ENCODE measurements at places on chromosomes 3 and 15. TPM values are rescaled to one million over a fixed set of nuclear protein-coding genes. Genes with fewer than 3 reads are reported as not detected.

Gene GOLGA6L7
- not detected for polyA plus RNA-seq

DNA sequence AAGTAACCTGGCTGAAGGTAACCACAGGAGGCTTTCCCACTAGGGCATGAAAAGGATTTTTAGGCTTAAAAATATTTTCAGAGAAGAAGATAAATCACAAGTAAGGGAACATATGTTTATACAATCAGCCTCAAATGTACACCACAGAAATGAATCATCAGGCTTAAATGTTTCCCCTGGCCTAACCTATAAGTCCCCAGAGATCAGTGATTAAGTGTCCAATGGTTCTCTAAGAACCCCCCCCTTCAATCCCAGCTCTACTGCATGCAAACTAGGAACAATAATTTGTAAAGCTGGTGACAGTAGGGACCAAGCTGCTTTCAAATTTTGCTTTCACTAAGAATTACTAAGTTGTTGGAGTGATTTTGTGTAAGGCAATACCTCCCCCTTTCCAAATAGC, 431.6 kb upstream of the LMCD1 start:
- no peak for DNase-seq

Gene BCL2A1
- 1.8 TPM for polyA plus RNA-seq

DNA sequence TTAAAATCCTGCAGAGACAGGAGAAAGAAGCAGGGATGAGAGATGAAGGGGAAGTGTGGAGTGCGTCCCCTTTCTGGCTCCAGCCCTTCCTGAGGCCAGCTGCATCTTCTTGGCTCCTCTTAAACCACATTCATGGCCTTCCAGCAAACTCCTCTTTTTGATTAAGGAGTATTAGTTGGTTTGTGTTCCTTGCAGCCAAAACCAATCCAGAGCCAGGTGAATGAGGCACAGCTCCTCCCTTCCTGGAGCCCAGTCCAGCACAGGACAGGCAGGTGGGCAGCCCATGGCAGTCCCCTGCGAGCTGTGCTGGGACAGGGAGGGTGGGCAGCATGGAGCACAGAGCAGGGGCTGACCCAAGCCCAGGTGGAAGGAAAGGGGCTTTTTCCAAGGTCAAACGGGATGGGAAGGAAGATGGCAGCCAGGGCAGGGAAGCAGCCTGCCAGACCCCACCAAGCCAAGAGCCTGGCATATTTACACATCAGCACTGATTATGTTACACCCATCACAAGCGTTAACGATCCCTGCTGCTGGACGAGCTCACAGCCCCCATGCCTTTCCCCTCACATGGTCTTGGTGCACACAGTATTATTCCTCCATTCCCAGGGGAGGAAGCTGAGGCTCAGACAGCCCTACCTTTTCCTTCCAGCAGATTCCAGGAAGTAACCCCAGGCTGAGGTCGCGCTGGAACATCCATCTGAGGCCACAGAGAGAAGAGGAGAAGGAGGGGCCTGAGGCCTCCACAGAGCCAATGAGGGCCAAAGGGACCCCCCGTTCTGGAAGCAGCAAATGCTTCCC, 175.6 kb downstream of the SMAD6 start:
- no peak for DNase-seq

DNA sequence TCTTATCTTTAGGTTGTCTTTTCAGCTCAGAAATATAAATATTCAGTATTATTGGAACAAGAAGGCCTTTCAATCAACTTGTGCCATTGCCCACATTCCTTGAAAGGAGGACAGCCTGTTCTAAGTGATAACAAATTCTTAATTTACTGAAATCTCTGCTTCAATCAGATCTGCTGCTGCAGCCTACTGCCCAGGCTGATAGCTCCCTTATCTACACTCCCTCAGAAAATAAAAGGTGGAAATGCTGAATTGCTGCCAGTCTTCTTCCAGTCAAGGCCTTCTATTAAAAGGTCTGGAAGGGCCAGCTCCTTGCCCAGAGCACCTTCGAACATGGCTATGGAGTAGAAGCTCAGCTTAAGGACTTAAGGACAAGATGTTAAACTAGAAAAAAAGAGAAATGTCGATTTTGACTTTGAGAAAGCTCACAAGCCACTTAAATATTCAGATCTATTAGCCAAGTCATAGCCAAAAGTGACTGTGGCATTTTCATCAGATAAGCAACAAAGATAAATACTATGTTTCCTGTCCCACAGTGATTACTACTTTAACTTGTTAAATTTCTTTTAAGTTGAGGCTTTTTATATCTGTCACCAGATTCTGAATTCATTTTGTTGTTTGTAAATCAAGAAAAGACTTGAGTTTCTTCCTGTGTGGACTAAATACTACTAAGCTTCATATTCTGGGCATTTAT, 480.5 kb upstream of the CBLB start:
- DNase-seq = no peak

Gene SLITRK3
- 0.66 TPM for polyA plus RNA-seq

- no peak for DNase-seq
These were observed at the start of gene DNAH1 for GRCh38 chr3:52315977-52316764. Gene DNAH1 (plus strand): TSS chr3:52316319. CDS start chr3:52322443, 6,124 bp downstream.

Gene CHSY1
- polyA plus RNA-seq = 18.7 TPM

GRCh38 chr3:44415421-44415820, 62.0 kb downstream of the ZNF445 start:
- no peak for DNase-seq

- DNase-seq = peak; percentile 37
These were observed 455 bp upstream of the SNAP23 start for GRCh38 chr15:42494998-42495360.

- DNase-seq = no peak
These were observed 7.7 kb downstream of the SUCLG2 start for GRCh38 chr3:67646586-67647234.

DNA sequence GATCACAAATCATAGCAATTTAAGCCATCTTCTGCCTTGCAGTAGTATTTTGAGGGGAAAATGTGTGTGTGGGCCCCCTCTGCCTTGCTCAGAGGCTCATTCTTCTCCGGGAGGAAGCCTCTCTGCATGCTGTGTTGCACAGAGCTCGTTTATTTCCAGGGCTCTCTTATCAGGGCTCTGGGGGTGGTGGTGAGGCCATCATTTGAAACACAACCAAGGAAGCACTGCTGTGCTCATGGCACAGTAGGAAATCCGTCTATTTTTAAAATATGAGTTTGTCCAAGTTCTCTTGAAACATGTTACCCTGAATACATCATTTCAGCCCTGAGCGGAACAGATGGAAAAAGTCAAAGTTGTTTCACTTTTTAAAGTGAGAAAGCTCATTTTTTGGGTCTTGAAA, 369.0 kb upstream of the CFAP20DC start:
- DNase-seq = no peak

All from urinary bladder (tissue), 4 donors.